ENCODE measurements at places on chromosomes 4 and X. TPM values are rescaled to one million over a fixed set of nuclear protein-coding genes. Genes with fewer than 3 reads are reported as not detected.

FGA gene
- not detected for total RNA-seq

ZNF157 gene
- total RNA-seq = not detected

- DNase-seq = no peak
Observed at GRCh38 chr4:15689540-15689939, 7.9 kb downstream of the FAM200B start.

DNA sequence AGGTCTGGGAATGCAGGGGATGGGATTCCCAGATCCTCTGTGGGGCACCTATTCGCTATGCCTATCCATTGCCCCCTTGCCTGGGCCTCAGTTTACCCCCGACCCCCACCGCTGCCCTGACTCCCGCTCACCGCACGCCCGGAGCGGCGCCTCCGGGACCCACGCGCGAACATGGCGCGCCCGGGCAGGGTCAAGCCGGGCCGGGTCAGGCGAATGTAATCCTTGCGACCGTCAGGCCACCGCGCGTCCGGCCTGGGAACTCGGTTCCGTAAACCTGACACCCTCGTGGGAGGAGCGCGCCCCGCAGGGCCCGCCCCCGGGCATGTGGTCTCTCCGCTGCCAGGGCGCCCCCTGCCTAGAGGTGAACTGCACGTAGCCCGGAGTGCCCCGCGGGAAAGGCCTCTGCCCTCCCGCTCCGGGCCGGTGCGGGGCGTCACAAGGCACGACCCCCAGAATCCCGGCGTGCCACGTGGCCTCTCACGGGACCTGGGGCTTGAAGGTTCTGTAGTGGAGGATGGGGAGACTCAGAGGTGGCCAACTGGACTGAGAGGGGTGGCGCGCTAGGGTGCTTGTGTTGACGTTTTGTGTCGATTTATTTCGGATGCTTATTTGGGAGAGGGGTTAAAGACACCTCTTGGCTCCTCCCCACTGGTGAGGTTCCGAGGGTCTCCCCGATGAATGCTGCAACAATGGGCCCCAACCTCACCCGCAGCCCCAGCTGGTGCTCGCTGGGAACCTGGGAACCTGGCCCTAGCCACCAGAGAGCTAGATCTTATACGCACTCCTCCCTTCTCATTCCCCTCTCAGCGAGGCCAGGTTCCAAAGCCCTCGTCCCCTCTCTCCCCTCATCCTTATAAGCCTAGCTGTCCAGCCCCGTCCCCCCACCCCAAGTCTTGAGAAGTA, at the start of gene PRICKLE3:
Gene PRICKLE3 (minus strand): TSS at position 249 of the 903 bp plus-strand sequence. CDS start 76 bp downstream, at position 173.
- peak; percentile 65 for DNase-seq

GRCh38 chr4:175386776-175387507, 425.1 kb downstream of the GPM6A start:
- no peak for DNase-seq

DNA sequence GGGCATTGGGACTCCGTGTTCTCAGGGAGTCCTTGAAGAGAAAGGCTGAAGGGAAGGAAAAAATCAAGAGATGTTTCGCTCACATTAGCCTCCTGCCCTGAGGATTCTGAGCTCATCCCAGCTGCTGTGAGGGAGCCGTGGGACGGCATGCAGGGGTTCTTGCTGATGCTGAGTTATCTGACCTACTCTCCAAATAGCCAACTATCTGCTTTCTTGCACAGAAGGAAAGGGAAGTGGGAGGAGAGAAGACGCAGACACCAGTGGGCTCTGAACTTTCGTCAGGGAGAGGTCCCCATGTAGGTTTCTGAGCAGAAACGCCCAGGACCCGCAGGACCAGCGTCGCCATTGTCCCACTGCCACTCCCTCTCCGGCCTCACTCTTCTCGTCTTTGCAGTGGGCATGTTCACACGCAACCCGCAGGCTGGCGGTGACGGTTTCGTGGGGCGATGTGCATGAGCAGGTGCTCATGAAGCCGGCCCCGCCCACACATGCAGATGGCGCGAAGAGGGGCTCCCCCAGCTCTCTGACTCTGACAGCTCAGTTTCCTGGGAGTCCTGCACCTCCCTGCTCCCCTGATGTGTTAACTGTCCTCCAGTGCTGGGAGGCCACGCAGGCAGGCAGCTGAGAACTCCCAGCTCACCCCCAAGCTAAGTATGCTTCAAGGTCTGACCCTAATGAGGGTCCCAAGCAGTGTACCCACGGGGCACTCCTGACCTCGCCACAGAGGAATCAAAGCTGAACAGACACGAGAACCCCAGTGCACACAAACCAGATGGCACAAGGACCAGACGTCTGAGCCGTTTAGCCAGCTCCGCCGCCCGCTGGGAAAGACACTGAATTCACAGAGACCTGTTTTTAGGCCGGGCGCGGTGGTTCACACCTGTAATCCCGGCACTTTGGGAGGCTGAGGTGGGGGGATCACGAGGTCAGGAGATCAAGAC, 13.6 kb upstream of the ABLIM2 start:
- no peak for DNase-seq

GRCh38 chr4:115514675-115515074, 401.3 kb upstream of the NDST4 start:
- no peak for DNase-seq

DNA sequence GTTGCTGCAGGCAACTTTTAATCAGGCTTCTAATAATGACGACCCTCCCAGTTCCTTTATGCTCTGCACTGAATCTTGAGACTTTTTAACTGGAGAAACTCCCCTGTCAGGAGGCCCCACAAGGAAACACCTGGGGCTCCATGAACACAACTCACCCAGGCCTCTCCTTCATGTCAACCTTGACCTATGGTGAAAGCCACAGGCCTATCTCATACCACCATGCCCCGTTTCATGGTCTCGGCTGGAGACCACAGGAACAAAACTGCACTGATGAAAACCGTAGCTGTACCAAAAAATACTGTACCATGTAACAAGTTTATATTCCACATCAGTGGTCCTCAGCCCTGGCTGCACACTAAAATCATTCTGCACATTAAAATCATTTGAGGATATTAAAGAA, 57.0 kb downstream of the ZNF827 start:
- DNase-seq = no peak

DNA sequence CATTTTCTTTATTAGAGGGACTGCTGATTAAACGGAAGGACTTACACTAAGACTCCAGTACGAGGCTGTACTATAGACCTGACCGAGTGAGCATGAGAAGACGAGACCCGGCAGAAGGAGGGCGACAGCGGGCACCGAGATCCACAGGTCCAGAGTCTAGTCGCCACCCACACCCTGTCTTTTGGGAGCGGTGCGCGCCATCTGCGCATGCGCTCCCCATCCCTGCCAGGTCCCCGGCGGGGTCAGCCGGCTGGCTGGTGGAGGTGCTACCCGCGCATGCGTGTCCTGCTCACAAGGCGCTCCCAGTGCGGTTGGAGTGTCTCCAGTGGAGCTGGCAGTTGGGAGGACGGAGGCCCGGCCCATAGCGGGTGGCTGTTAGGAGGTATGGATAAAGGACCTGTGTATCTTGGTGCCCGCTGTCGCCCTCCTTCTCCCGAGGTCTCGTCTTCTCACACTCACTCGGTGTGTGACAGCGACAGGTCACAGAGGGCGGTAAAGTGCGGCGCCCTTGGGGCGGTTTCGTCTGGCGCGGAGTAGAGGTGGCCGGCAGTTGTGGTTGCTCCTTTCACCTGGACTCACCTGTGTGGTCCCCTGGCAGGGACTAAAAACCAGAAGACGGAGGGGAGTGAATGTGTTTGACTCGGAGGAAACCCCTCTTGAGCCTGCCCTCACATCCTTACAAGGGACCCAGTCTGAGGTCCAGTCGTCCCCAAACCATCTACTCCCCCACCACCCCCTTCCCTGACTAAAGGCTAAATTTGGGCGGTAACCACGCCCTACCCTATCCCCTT, 7.6 kb upstream of the HSD17B10 start:
- peak; percentile 77 for DNase-seq

- no peak for DNase-seq
Observed at GRCh38 chr4:145019346-145019745, 78.7 kb downstream of the ANAPC10 start.

GRCh38 chr4:139887962-139888735, 222.5 kb downstream of the MGST2 start:
- peak; percentile 35 for DNase-seq

GRCh38 chr4:4855301-4856070, 4.0 kb upstream of the MSX1 start:
- no peak for DNase-seq
